ENCODE measurements at places on chromosomes 2 and 18. TPM values are rescaled to one million over a fixed set of nuclear protein-coding genes. Genes with fewer than 3 reads are reported as not detected.

DNA sequence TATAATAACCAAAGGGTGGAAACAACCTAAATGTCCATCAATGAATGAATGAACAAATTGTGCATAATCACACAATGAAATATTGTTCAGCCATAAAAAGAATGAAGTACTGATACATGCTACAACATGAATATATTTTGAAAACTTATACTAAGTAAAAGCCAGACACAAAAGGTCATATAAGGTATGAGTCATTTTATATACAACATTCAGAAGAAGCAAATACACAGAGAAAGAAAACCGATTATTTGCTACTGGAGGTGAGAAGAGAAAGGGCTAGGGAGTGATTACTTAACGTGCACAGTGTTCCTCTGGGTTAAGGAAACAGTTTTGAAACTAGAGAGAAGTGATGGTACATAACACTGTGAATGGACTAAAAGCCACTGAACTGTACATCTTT is 105.3 kb downstream of the GORASP2 start:
- DNase-seq: no peak

- no peak for DNase-seq
Measured at GRCh38 chr18:55694291-55694690, 106.3 kb upstream of the TCF4 start.

DNA sequence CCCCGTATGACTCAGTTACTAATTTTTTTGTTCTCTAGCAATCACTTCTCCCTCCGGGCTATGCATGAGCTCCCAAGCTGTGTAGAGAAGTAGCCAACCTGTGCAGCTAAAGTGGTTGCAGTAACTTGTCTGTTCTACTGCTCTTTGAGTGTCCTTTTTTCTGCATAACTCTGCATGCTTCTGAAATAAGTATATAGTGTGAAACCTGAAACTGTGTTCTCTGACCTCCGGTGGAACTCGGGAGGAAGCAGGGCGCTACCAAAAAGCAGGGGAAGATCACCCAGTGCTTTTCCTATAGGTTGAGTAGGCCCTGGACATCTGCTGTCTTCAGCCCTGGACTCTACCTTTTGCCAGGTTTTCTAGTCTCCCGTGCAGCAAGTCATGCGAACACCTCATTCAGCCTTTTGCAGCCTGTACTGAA is 47.8 kb downstream of the PHLPP1 start:
- DNase-seq: no peak

GRCh38 chr2:167509586-167509985 is 621.3 kb downstream of the XIRP2 start:
- no peak for DNase-seq

- no peak for DNase-seq
Measured at GRCh38 chr2:165911231-165911630, 42.3 kb downstream of the TTC21B start.

DNA sequence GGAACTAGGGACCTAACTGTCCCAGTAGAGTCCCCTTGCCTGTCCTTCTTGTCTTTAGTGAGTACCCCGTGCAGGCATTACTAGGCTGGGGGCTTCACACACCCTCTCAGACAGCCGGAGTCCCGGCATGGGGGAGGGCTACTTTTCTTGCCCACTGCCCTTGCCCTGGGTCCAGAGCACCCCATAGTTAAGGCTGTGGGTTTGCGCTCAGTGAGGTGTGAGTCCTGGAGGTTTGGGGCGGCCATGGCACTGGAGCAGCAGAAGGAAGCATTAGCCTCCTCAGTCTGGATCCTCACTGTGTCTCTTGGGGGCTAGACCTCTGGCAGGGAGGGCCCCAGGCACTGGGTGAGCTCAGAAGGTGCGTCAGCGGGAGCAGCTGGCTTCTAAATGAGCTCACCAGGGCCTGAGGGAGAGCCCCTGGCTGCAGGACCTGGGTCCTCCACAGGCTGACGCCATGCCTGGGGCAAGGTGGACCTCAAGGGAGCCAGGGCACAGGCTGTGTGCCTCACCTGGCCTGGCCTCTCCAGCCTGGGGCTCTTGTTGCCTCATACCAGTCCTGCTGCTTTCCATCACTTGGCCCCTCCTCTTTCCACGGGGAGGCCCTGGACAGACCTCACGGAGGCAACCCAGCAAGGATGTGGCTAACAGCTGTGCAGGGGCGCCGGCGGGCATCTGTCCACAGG is 27.4 kb downstream of the HS6ST1 start:
- DNase-seq: no peak

DNA sequence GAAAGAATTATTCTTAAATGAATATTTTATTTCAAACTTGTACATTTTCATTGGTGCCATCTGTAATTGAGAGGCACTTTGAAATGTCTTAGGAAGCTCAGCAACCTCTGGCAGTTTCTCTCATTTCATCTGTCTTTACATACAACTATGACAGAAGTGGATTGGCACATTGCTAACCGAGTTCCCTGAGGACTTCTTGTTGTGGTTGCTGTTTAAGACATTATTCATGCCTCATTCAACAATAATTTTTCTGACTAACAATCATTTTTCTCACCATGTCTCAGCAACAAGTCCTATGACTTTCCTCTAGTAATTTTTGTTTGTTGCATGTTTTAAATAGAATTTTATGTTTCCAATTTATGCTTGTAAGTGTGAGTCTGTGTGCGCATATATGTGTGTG is 284.0 kb upstream of the CWC22 start:
- DNase-seq: no peak

DNA sequence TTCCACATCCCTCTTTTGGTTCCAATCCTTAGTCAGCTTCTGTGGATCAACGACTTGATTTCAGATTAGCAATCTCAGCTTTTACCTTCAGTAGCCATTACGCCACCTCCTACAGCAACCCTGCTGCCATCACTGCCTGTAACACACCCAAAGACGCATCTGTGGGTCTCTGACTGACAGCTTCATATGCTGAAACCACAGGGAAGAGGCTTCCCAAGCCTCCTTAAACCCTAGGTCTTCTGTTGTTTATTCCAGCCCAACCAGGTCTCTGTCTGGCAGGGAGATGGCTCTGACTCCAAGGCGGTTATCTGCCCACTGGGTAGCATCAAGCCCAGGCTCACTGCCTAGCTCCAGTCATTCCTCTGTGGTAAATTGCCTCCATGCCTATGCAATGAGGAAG is 28.6 kb upstream of the TRIB2 start:
- no peak for DNase-seq

DNA sequence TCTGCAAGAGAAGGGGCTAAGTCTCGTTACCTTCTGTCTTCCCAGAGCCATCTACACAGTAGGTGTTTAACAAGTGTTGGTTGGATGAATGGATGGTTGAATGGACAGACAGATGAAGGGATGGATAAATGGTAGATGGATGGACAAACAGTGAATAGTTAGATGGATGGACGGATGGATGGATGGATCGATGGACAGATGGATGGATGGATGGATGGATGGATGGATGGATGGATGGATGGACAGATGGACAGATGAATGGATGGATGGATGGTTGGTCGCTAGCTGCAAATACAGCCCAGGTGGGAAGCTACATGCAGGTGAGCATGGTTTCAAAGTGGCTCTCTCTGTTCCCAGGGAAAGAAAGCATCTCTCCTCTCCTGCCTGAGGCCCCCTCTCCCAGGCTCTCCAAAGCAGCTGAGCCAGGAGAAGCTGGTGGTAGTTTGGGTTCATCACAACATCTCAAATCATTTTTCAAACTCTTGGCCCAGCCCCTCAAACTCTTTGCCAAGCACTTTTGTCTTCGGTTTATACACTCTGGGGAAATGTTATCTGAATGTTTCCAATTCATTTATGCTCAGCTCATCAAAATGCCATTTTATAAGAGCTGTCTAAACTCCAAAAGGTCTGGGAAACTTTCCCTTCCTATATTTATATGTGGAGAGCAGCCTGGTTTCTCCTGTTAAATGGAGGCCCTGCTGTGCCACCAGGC is 192.7 kb downstream of the ANAPC1 start:
- DNase-seq: no peak

DNA sequence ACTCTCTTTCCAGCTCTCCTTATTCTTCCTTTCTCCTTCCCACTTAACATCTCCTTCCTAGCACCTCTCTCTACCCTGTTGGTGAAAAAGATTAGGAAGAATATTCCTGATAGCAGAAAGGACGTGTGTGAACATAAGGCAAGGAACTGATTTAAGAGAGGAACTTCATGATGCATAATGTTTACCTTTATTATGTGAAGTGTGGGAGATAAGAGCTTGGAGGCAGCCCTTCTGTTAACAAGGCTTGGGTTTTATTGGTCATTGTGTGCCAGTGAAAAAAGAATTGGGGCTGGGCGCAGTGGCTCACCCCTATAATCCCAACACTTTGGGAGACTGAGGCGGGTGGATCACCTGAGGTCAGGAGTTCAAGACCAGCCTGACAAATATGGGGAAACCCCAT is 34.4 kb downstream of the KCNJ13 start:
- DNase-seq: no peak

GRCh38 chr18:3111523-3112240 is 98.7 kb upstream of the LPIN2 start:
- no peak for DNase-seq

GRCh38 chr2:217846321-217846743 is 156.5 kb downstream of the TNS1 start:
- no peak for DNase-seq

- DNase-seq: no peak
Measured at GRCh38 chr2:98505971-98506664, 61.5 kb downstream of the INPP4A start.

- no peak for DNase-seq
Measured at GRCh38 chr2:120005834-120006521, 6.9 kb upstream of the EPB41L5 start.

DNA sequence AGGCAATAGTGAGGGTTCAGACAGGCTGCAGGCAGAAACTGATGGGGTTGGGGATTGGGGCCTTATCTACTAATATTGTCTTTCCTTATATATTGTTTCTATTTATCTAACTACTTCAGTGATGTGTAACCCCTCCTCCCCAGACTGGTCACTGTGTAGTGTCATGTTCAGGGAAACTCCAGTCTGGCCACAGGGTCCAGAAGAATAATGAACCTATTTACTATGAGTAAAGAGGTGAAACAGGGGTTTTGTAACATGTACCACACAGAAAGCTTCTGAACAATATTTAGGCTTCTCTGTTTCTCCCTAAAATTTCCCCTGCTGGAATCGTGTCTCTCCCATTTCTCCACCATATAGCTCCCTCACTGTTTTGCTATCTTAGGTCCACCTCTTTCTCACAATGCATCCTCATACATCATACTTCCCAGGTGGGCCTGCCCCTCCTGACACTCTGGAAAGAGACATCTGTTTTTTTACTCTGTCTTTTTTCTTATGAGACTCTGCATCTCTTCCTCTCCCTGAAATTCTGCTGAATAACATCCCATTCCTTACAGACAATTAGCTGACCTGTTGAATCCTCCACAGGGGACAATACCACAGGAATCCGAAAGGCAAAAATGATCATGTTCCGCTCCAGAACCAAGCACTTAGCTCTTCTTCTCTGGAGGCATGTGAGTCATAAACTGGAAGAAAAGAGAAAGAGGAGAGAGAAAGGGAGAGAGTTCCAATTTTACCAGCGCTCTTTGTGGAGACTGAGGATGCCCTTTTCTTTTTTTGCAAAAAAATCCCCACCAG is 154.8 kb downstream of the ZEB2 start:
- DNase-seq: no peak

DNA sequence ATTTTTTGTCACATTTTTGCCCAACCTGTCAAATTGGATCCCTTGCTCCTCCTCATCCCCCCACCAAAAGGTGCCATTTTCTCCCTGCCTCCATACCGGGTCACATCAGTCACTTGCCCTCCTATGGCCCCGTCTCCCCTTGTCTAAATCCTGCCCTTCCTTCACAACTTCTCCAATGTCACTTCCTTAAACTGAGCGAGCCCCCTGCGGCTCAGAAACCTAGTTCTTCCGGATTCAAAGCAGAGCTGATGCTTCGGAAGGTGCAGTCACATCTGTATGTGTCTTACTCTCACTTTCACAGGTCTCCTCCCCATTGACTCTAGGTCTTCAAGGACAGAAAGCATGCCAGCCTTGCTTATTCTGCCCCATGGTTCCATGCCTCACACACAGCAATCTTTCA is 22.1 kb downstream of the TNP1 start:
- DNase-seq: no peak

DNA sequence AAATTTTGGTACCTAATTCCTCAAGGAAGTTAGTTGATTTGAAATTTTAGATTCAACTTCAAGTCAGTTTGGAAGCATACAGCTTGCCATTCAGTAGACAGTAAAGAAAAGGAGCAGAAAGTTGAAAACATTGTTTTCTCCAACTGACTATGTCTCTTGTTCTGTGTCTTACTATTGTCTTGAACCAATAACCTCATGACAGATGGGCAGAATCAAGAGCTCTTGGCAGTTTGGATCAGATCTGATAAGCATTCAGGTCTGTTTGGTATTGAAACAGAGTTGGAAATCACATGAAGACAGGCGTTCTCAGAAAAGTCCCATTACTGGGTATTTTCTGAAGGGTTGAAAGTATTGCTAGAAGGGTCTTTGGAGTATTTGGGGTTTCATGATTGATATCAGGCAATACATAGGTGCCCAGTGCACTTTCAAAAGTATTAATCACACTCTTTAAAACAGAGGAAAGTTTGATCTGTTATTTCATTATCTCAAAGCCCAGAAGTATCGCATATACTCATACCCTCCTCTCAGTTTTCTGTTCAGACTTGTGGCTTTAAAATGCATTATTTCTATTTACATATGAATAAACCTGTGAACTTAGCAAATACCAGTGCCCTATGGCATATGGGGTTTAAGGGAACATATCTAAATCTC is 428.4 kb upstream of the ZEB2 start:
- DNase-seq: no peak

- no peak for DNase-seq
Measured at GRCh38 chr2:3492951-3493614, 26.2 kb downstream of the ADI1 start.

DNA sequence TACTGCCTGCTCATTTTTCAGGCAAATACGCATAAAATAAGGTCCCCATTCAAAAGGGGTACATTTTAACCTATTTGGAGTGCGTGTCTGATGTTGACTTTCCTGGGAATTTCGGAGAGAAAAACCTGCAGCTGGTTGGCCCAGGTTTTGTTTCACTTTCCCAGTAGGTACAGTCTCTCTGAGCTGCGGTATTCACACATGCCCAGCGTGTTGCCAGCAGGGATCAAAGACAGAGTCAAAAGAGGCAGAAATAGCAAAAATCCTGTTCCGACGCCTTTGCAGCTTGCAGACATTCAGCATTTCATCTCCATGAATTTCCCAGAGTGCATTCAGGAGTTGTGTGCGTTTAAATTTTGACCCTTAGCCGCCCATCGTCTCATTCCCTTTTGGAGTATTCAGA is 855.4 kb upstream of the CELF4 start:
- no peak for DNase-seq

- DNase-seq: no peak
Measured at GRCh38 chr2:225824748-225825449, 425.4 kb downstream of the NYAP2 start.

- no peak for DNase-seq
Measured at GRCh38 chr2:169260246-169260645, 102.1 kb downstream of the LRP2 start.

GRP gene
- total RNA-seq: not detected

TNFAIP6 gene
- not detected for total RNA-seq

GPR39 gene
- not detected for total RNA-seq

CYP1B1 gene
- total RNA-seq: 1.9 TPM

SEPTIN2 gene
- total RNA-seq: 247 TPM

KCNS3 gene
- total RNA-seq: not detected

ITGB6 gene
- not detected for total RNA-seq

FZD7 gene
- 0.08 TPM for total RNA-seq

USP37 gene
- total RNA-seq: 33.9 TPM
